NCI-H2171 (cell line): ENCODE measurements at places on chromosomes 13 and 19.

GRCh38 chr19:38759590-38760003, 13.7 kb downstream of the LGALS7 start:
- no peak for DNase-seq

GRCh38 chr13:113792236-113792770, 33.3 kb downstream of the TMEM255B start:
- DNase-seq = no peak

DNA sequence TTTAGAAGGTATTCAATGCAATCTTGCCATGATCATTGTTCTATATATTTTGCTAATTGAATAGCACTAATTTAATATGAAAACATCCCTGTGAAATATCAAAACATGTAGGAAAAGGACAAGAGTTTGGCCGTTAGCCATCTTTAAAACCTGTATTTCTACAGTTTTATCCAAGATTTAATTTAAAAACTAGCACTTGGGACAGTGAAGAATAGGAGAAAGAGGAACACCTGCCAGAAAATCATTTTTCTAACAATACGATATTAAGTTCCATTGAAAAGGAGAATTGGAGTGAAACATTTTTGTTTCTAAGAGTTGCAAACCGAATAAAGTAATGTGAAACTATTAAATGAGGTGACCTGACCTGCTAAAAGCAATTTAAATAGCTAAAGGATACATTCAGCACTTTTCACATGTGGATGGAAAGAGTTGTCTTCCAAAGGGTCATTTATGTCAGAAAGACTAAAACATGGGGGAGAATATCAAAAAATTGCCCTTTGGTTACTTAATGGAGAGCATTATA, 1673.6 kb upstream of the MIR17HG start:
- no peak for DNase-seq

DNA sequence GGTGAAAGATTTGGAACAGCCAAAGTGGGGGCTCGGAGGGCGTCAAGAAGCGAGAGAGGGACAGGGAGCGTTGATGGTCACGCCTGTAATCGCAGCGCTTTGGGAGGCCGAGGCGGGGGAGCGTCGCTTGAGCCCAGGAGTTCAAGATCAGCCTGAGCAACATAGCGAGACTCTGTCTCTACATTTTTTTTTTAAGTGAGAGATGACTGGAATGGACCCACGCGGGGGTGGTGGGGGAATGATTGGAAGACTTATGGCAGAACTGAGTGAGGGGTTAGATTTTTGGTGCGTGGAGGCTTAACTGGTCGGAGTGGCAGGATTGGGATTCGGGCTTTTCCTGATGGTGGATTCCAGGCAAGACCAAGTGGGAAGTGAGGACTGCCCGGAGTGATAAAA, 725 bp downstream of the PSMD8 start:
- no peak for DNase-seq

DNA sequence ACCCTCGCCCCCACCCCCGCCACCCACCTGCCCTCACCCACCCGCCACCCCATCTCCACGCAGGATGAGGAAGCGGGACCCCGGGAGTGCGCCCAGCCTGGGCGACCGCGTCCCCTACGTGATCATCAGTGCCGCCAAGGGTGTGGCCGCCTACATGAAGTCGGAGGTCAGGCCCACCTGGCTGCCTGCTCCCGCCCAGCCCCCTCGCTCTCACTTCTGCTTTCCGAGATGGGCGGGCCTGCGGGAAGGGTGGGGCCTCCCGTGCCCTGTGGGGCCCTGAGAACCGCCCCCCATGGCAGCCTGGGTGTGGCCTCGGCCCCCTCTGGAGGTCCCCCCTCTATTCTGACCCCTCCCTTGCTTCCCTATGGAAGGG, 3.1 kb upstream of the SPIB start:
- DNase-seq = no peak
